ENCODE measurements at places on chromosomes 3 and 15. TPM values are rescaled to one million over a fixed set of nuclear protein-coding genes. Genes with fewer than 3 reads are reported as not detected.

Gene CLDN16
- total RNA-seq, result 15.8 TPM

Gene TEX55
- total RNA-seq, result not detected

Gene HCLS1
- not detected for total RNA-seq

Gene CPNE9
- total RNA-seq, result not detected

Gene SLC28A2
- total RNA-seq, result not detected

Gene NBEAL2
- total RNA-seq, result 9.6 TPM

Gene TNNC1
- total RNA-seq, result 1.1 TPM

Gene CAMKV
- total RNA-seq, result not detected

Gene P2RY14
- total RNA-seq, result not detected
